ENCODE measurements at places on chromosomes 1 and 21.

GRCh38 chr1:38138498-38139233 is 92.1 kb upstream of the POU3F1 start:
- DNase-seq: peak; percentile 52

DNA sequence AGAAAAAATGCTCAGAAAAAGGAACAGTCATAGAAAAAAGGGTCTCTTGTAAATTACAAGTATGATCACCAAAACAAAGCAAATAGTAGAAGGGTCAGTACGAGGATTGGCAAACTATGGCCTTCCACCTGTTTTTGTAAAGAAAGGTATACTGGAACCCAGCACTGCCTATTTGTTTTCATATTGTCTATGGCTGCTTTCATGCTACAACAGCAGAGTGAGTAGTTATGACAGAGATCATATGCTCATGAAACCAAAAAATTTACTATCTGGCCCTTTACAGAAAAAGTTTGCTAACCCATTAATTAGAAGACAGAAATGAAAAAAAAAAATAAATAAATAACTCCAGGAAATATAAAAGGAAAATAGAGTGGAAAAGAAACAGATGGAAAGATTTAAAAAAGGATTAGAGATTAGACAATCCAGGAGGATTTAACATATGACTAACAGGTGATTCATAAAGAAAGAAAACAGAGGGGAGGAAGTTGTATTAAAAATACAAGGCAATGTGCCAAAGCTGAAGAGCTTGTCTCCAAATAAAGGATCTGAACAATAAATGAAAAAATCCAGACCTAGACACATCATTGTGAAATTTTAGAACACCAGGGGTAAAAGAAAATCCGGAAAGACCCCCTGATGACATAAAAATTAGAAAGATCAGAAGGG is 108.5 kb upstream of the SERTAD4 start:
- no peak for DNase-seq

- DNase-seq: no peak
Observed at GRCh38 chr1:116918714-116919357, 9.1 kb downstream of the PTGFRN start.

- DNase-seq: no peak
Observed at GRCh38 chr1:201731142-201731541, 97.8 kb upstream of the IPO9 start.

- DNase-seq: no peak
Observed at GRCh38 chr1:201774983-201775344, 54.0 kb upstream of the IPO9 start.

GRCh38 chr1:206678490-206678889 is 6.2 kb upstream of the MAPKAPK2 start:
- DNase-seq: no peak
